ENCODE measurements at places on chromosomes 12 and 14. TPM values are rescaled to one million over a fixed set of nuclear protein-coding genes. Genes with fewer than 3 reads are reported as not detected.

Gene CLEC2B
- 51.1 TPM for total RNA-seq

Gene KTN1
- 94.2 TPM for total RNA-seq

Gene CLEC7A
- 0.41 TPM for total RNA-seq

Gene YLPM1
- 30.1 TPM for total RNA-seq

Gene EGLN3
- total RNA-seq, result 2.9 TPM

Gene SLC6A15
- total RNA-seq, result 10.0 TPM

Gene FBXO21
- 42.0 TPM for total RNA-seq

Gene GPR135
- 0.97 TPM for total RNA-seq

Gene FBLN5
- total RNA-seq, result 1.1 TPM

Gene ADAM20
- 0.47 TPM for total RNA-seq

Gene HOXC10
- 1.2 TPM for total RNA-seq

Gene NUMB
- total RNA-seq, result 72.4 TPM
